Renal cortex interstitium (tissue), 15 donors: ENCODE measurements at places on chromosomes 3 and 15. TPM values are rescaled to one million over a fixed set of nuclear protein-coding genes. Genes with fewer than 3 reads are reported as not detected.

The ZNF197 gene
- 35.0 TPM for polyA plus RNA-seq

The NR1I2 gene
- 1.1 TPM for polyA plus RNA-seq

The TMCO5A gene
- polyA plus RNA-seq, result not detected

The HDDC3 gene
- 21.0 TPM for polyA plus RNA-seq

The ZDHHC19 gene
- not detected for polyA plus RNA-seq

The RAB6B gene
- 18.9 TPM for polyA plus RNA-seq

The FEZF2 gene
- not detected for polyA plus RNA-seq

The TTLL13 gene
- polyA plus RNA-seq, result 0.80 TPM

The MOBP gene
- polyA plus RNA-seq, result 0.16 TPM

The STAC gene
- 11.8 TPM for polyA plus RNA-seq

The ZNF80 gene
- polyA plus RNA-seq, result not detected

The C3orf49 gene
- 0.48 TPM for polyA plus RNA-seq

The HIGD2B gene
- polyA plus RNA-seq, result not detected

The SNTN gene
- not detected for polyA plus RNA-seq

The UBA5 gene
- 77.5 TPM for polyA plus RNA-seq

The WNT7A gene
- polyA plus RNA-seq, result not detected

The ATP13A4 gene
- polyA plus RNA-seq, result 1.2 TPM

- DNase-seq, result no peak
Observed at GRCh38 chr3:64141476-64141875, 83.8 kb downstream of the PRICKLE2 start.

GRCh38 chr3:137065381-137065780 lies 107.6 kb downstream of the IL20RB start:
- no peak for DNase-seq

- no peak for DNase-seq
Observed at GRCh38 chr15:58357529-58358476, 74.0 kb upstream of the LIPC start.

- DNase-seq, result no peak
Observed at GRCh38 chr3:40333416-40333815, 23.9 kb downstream of the EIF1B start.

- no peak for DNase-seq
Observed at GRCh38 chr15:91400481-91400880, 300.4 kb downstream of the SV2B start.

- DNase-seq, result no peak
Observed at GRCh38 chr3:39907981-39908380, 98.6 kb downstream of the MYRIP start.

DNA sequence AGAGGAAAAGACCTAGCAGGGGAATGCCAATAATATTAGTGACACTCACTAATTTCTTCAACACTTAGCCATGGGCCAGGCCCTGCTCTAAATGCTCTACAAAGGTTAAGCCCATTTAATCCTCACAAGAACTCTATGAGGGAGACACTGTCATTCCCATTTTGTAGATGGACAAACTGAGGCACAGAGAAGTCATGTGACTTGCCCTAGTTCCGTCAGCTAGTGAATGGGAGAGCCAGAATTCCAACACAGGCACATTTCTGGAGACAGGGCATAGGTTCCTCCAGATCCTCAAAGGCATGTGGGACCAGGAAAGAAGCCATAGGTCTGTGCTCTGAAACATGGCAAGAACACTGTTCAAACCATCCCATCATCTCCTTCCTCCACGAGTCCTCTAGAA lies 31.5 kb downstream of the LOXL1 start:
- no peak for DNase-seq

DNA sequence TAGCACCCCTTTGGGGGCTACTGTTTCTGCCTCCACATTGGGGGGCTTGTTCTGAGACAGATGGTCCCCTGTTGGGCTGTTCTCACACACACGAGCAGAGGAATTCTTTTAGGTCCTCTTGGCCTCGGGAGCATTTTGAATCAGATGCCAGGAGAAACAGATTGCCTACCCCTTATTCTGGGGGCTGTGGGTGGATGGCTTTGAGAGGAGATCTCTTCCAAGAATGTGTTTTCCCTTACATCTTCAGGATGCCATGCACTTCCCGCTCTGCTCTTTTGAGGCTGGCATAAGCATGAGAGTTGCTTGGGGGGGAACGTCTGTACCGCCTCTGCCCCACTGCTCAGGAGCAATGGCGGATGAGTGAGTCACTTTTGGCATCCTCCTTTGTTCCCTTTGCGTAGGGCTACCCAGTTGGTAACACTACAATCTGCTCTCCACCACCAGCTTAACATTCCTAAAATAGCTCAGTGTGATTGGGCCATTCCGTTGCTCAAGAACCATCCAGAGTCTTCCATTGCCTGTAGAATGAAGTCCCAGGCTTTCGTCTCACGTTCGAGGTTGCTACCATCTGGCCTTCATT lies 154.4 kb downstream of the RPLP1 start:
- no peak for DNase-seq

DNA sequence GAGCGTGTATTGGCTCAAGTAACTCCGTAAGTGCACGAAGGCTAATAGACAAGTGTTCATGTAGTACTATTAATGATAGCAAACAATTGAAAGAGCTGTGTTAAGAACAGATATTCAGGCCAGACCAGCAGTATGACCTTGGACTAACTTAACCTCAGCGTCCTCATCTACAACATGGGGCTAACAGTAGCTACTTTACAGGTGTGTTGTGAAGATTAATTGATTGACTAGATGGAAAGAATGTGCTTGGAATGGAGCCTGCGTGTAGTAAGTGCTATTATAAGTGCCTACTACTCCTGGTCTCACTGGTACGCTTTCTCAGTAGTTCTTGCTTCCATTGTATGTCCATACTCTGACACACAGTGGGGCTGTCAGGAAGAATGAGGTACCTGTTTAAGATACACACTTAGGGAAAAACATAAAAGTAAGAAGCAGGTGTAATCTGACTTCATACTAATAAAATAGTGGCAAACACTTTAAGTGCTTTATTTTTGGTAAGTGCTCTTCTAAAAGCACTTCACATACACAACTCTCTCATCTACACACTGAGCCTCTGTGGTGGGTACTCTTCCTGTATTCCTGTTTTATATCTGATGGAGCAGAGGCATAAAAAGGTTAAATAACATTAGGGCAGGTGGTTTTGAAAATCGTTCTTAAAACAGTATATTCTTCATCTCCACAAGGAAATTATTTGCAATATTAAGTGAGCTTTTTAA lies 24.3 kb upstream of the FBXL22 start:
- no peak for DNase-seq

- DNase-seq, result no peak
Observed at GRCh38 chr3:29465836-29466235, 185.0 kb downstream of the RBMS3 start.

DNA sequence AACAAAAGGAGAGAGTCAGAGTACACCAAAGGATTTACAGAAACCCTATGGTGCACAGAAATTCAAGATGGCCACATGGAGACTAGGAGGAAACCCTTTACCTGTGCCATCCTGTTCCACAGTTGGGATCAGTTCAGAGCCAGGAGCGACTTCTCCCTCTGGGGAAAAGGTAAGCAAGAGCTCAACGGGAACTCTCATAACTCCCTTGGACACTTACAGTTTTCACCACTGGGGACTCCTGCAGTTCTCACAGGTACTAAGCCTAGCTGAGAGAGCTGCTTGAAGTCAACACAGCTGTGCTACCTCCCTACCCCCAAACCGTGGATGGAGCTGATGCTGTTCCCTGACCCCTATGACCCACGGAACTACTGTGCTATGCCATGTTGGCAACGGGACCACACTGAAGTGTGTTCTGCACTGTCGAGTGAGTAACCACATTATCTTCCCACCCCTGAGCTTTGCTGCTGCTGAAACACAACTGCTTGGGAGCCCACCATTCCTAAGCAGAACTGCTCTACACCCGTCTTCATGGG lies 606.8 kb downstream of the GBE1 start:
- DNase-seq, result no peak

GRCh38 chr3:12768579-12769527 lies 9.8 kb upstream of the TMEM40 start:
- no peak for DNase-seq

GRCh38 chr3:47007001-47007400 lies 27.5 kb downstream of the NBEAL2 start:
- DNase-seq, result no peak

GRCh38 chr15:89939910-89940309 lies 27.2 kb upstream of the ARPIN start:
- DNase-seq, result no peak

- DNase-seq, result no peak
Observed at GRCh38 chr15:64284042-64284441, 71.9 kb downstream of the CSNK1G1 start.

- no peak for DNase-seq
Observed at GRCh38 chr3:70774641-70775040, 462.2 kb upstream of the MDFIC2 start.

DNA sequence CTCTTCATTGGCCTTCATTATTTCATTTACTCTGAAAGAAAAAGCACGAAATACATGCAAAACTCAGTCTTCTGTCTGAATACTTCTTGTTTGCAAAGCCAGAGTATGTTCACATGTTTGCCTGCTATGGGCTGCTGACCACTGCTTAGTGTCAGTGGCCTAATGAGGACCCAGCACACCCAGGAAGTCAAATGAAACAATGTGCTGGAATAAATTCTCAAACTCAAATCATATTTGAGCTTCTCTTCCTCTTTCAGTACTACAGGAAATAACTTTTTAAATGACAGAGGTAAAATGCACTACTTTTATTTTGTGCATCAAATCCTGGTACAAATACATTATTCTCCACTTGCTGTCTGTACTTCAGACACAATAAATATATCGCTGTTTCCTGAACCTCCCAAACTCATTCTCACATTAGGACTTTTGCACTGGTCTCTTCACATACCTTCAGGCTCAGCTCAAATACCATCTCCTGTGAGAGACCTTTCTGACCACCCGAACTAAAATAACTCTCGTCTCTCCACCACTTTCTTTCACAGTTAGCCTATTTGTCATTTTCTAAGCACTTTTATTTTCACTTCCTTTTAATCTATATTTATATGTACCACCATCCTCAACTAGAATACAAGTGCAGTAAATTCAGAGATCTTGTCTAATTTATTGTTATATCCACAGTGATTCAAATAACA lies 176.8 kb downstream of the TUSC7 start:
- no peak for DNase-seq

DNA sequence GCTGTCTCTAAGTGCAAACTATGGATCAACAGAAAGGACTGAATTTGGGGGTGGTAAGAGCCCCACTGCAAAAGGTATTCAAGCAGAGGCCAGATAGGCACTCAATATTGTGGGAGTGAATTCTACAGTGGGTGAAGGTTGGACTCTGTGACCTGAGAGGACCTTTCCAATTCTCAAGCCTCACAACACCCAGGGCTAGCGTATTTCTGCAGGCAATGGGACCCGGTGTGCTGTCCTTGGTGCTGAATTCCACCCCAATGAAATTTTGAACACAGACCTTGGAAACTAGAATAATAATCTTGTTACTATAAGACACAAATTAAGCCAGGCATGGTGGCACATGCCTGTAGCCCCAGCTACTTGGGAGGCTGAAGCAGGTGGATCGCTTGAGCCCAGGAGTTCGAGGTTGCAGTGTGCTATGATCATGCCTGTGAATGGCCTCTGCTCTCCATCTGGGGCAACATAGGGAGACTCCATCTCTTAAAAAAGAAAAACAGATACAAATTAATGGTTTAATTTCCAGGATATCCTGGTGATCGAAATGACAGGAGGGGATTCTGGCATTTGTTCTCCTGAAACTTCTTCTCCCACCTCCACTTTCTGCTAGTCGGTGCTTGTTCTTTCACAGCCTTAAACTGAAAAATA lies 135.4 kb downstream of the RAB11A start:
- DNase-seq, result no peak

GRCh38 chr3:123821920-123822319 lies 62.2 kb downstream of the MYLK start:
- DNase-seq, result no peak

DNA sequence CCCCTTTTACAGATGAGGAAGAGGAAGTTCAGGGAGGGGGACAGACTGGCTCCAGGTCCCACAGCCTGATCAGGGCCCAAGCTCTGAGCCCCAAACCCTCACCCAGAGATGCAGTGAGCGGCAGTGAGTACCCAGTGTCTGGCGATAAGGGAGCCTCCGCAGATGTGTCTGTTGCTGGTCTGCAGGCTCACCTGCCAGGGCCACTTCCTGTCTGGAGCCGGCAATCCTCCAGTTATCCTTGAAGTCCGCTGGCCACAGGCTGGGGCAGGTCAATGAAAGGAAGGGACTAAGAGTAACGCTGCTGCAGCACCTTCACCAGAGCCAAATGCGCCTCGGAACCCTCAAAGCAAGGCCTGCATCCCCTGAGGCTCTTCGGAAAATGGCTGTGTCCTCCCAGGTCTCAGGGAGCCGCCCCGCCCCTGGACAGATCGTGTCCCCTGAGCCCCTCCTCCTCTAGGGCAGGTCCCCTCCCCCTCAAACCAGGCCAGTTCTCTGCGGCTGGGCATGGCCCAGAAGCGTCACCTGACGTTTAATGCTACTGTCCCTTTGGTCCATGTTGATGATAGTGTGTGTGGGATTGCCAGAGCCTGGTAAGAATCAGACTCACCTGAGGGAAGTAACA lies 51.5 kb downstream of the MYL3 start:
- peak; percentile 18 for DNase-seq

DNA sequence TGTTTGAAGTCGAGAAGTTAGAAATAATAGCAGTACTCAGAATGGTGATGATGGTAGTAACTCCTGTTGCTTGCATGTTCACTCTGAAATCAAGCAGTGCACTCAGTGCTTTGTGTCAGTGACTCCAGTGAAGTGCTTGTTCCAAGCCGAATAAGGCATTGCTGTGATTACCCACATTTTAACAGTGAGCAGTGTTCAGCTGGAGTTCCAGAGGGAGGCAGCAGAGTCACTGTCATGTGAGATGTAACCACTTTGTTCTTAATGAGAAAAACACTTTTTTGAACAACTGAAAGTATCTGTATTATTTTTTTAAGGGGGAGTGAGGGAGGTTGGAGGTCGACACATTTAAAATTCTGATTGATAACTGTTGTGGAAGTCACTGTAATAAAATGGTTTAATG lies 3.7 kb downstream of the MDFIC2 start:
- no peak for DNase-seq

GRCh38 chr3:186264608-186265400 lies 97.2 kb downstream of the DGKG start:
- DNase-seq, result no peak

DNA sequence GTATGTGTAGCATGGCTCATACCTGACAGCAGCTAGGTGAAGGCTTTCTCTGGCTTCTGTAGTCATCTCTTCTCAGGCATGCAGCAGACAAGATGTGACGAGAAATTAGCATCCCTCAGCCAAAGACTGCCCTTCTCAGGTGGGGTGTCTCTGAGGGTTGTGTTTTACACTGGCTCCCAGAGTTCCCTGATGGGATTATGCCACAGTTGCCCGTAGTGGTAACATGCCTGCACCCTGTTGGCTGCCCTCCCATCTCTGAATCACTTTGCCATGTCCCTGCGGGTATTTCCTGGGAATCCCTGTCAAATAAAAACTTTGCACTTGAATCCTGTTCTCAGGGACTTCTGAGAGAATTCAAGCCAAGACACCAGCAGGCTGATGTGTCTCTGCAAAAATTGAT lies 70.5 kb downstream of the LRTM1 start:
- no peak for DNase-seq
